ENCODE measurements at places on chromosomes 2 and 18.

DNA sequence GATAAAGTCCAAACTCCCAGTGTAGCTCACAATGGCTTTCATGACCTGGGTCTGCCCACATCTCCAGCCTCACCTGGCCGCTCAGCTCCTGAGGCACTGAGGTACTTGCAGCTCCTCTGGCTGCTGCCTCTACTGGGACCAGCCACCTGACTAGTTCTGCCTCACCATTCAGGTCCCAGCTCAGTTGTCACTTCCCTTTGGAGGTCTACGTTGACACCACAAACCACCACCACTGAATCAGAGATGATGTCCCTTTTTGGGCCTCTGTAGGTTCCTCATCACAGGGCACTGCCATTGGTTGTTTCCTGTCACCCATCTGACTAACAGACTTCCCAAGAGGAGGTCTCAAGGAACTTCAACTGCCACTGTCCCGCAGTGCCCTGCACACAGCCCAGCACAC lies 21.2 kb downstream of the SPP2 start:
- no peak for DNase-seq

DNA sequence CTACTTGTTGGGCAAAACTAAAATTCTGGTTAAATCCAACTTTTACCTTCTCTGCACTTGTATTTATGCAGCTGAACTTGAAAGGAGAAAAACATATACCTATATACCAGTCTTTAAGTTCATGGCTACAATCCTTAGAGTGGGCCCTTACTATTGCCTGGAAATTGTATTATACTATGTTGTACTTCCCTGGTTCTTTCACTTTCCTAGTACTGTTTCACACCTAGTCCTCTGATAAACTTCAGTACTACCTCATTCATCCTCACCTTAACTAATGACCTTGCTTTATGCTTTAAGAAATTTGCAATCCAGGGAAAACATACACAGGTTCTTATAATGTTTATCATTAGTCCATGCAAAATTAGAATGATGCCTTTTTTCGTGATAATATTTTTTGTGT lies 103.8 kb downstream of the HAUS1 start:
- DNase-seq = no peak

GRCh38 chr2:171160956-171161740 lies 455 bp upstream of the TLK1 start:
- no peak for DNase-seq

- no peak for DNase-seq
These were observed 6.5 kb downstream of the PER2 start for GRCh38 chr2:238281826-238282480.

DNA sequence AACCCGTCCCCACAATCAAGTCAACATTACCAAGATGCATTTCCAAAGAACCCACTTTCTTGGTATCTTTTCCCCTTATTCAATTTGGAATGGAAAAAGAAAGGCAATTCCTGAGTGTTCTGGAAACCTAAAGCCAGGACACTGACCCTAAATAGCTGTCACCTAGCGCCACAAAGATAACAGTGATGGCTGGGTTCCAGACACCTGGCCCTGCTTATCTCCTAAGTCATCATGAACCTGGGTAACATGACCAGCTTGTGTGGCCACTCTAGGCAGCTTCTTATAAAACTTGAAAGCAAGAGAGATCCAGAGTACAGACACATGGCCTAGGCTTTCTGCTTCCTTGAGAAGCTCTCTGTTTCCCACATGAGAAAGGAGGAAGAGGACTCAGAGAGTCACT lies 95.4 kb downstream of the BOD1L2 start:
- no peak for DNase-seq

DNA sequence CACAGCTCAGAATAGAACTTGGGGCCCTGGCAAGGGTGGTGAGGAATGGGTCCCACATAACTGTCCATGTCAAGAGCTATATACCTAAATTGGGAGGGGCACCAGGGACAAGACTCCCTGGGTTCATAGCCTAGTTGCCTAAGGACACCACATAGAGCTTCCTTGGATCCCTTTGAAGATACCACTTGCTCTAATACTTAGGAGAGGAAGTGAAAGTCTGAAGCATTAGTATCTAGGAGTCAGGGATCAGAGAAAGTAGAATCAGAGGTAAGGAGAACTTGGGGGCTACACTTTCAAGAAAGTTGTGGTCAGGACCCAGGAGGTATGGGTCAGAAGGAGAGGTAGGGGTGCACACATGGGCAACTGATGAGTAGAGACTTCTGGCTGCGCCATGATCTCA lies 318.2 kb upstream of the SLC39A10 start:
- no peak for DNase-seq

- no peak for DNase-seq
These were observed 2.3 kb upstream of the NPPC start for GRCh38 chr2:231928481-231928880.

DNA sequence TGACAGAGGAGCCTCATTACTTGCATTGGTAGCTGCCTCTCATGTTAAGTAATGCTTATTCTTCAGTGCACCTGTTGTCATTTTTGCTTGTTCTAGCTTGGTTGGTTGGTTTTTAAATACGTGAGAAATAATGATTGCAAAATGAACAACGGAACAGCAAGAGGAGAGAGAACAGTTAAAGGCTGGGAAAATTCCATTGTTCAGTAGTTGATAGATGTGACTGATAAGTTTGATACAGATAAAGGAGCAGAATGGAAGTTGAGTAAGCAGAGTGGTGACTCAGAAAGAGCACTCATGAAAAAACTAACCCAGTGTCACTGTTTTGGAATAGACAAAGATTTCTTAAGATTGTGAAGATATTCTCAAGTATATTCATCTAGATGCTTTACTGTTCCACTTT lies 50.5 kb downstream of the MTA3 start:
- no peak for DNase-seq

GRCh38 chr2:160175169-160176134 lies 24.6 kb downstream of the ITGB6 start:
- DNase-seq = no peak
